ENCODE measurements at places on chromosomes 13 and 19.

- DNase-seq: no peak
These were observed 836.4 kb upstream of the GPC6 start for GRCh38 chr13:92390217-92390616.

DNA sequence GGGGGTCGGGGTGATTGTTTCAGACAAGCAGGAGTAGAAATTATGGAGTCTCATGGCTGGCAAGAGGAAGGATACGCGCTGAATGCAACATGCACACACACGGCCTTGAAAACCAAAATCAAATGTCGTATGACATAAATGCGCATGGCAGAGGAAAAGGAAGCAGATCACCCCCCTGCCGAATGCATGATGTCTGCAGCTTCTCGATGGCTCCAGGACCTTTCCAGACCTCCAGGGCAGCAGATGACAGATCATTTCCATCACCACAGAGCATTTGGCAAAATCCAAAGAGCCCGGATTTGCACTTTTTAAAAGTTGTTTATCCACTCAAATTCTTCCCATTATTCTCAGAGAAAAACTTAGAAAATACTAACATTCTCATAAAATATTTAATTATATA is 211.7 kb downstream of the NHLRC3 start:
- no peak for DNase-seq

DNA sequence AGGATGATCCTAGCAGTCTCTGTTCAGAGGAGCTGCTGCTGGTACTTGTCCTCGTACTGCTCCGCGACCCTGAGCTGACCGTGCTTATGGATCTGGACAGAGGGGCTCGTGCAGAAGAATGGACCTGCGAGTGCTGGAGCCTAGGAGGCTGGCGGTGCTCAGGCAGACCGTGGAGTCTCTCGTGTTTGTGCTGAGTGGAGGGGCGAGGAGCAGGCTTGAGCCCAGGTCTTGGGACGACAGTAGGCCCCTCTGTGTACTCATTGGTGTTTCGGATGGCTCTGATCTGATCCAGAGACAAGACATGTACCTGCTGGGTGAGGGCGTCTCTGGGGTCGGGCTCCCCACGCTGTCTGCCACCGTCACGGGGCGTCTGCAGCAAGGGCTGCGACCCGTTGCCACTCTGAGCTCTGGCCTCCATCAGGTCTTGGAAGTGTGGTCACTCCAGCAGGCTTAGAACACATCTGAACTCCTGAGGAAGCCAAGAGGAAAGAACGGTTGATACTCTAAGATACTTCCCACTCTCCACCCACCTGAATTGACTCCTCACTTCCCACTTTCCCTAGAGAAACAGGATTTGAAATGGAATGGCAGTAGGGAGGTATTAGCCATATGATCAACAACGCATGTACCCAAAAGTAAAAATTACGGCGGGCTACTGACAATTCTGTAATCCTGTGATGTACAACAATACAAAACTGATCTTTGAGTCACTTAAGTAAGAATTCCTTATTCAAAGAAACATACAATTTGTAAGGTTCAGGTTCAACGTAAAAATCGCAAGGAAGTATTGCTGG is 3.4 kb downstream of the SPRY2 start:
- DNase-seq: no peak

- no peak for DNase-seq
These were observed 1.8 kb downstream of the FXYD1 start for GRCh38 chr19:35140207-35140961.

DNA sequence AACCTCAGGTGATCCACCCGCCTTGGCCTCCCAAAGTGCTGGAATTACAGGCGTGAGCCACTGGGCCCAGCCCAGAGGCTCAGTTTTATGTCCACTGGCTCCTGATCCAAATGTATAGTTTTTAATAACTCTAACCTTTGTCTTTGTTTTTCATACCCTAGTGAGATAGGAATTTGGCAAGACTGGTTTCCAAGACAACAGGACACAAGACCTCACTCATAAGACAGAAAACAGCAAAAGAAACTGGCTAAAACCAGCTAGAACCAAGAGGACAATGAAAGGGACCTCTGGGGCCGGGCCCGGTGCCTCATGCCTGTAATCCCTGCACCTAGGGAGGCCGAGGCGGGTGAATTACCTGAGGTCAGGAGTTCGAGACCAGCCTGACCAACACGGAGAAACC is 27.6 kb downstream of the CPT1C start:
- no peak for DNase-seq

DNA sequence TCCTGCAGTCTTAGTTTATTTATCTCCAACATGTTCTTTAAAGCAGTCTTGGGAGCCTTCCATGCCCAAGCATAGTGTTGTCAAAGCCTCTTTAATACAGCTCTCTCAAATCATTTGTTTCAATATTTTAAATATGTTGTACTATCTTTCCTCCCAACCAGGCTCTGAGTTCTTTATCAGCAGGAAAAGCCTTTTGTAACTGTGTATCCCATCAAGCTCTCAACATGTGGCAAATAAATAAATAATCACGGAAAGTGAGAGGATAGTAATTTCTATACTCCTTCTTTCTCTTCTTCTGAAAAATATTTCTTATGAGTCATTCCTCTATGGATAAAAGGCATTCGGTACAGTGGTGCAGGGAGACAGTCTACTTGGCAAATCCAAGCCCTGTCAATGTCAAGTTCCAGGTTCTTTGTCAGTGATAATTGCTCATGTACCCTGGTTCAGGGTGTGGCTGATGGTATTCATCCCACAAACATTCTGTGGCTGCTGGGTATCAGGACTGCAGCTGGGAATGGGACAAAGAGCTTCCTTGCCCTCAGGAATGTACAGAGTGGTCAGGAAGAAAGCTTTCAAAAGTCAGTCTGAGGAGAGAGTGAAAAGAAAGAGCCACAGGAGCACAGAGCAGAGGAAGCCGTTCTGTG is 384.3 kb downstream of the EFNB2 start:
- no peak for DNase-seq

GRCh38 chr19:46759817-46760333 is 13.6 kb upstream of the STRN4 start:
- DNase-seq: no peak

- DNase-seq: no peak
These were observed 349.2 kb upstream of the ARGLU1 start for GRCh38 chr13:106917024-106917571.

GRCh38 chr19:19661675-19662251 is 1.7 kb downstream of the ATP13A1 start:
- DNase-seq: no peak

GRCh38 chr19:35083691-35084508 is 31.7 kb upstream of the FXYD3 start:
- DNase-seq: no peak

DNA sequence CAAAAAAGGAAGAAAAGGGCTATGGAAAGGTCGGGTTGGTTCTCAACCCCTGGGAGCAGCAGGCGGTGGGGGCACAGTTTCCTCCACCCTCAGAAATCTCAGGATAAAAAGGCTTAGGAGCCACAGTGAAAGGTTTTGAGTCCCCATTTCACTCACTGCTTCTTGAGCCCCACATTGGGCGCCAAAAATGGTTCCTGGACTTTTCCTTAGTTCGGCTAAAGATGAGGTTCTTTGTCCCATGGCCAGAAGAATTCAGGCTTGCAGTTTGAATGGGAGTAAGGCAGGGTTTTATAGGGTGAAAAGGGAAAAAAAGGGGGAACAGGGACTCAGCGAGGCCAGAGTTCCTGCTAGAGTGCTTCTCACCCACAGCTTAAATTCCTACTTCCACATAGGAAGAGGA is 179.5 kb downstream of the GGACT start:
- DNase-seq: no peak

DNA sequence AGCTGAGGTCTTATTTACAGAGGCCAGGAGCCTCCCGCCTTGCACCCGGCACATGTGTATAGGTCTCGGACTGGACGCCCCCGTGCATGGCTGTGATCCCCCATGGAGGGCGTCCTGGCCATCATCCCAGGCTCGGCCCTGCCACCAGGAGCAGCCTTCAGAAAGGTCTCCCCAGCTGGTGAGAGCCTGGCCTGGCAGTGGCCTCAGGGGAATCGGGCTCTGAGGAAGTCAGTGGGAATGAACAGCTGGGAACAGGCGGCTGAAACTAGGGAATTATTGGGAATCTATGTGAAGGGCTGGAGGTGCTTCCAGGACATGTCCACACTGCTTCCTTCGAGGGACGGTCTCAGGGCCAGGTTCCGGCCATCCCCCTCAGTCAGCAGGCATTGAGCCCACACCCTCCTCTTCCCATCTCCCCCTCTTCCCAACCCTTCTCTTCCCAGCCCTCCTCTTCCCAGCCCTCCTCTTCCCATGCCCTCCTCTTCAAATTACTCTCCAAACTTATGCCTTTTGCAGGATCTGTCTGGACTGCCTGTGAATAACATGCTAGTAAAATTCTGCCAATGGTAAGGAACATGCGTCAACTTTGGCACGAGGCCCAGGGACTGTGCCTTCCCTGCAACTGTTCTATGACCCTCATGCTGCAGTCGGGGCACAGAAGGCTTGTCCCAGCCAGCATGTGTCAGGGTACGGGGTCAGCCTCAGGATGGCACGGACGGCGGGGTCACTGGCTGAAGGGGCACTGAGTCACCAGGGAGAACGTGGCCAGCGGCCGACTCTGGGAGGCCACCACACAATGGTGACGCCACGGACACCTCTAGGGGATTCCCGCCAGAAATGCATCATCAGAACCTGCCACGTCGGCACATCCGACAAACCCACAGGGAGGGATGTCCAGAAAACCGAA is 24.2 kb upstream of the C13orf46 start:
- no peak for DNase-seq

DNA sequence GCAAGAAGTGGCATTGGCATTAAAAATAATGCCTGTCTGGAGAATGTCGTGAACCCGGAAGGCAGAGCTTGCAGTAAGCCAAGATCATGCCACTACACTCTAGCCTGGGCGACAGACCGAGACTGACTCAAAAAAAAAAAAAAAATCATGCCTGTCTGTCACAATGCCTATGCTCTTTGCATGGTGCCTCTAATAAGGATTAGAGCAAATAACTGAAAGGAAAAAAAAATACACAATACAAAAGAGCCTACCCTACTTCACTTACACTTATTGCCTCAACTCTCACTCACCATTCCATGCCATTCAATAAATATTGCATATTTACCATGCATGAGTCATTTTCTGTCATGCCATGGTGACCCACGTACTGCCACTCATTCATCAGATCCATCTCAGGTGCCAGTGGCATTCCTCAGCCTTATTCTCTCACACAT is 49.1 kb downstream of the TBC1D4 start:
- DNase-seq: no peak

DNA sequence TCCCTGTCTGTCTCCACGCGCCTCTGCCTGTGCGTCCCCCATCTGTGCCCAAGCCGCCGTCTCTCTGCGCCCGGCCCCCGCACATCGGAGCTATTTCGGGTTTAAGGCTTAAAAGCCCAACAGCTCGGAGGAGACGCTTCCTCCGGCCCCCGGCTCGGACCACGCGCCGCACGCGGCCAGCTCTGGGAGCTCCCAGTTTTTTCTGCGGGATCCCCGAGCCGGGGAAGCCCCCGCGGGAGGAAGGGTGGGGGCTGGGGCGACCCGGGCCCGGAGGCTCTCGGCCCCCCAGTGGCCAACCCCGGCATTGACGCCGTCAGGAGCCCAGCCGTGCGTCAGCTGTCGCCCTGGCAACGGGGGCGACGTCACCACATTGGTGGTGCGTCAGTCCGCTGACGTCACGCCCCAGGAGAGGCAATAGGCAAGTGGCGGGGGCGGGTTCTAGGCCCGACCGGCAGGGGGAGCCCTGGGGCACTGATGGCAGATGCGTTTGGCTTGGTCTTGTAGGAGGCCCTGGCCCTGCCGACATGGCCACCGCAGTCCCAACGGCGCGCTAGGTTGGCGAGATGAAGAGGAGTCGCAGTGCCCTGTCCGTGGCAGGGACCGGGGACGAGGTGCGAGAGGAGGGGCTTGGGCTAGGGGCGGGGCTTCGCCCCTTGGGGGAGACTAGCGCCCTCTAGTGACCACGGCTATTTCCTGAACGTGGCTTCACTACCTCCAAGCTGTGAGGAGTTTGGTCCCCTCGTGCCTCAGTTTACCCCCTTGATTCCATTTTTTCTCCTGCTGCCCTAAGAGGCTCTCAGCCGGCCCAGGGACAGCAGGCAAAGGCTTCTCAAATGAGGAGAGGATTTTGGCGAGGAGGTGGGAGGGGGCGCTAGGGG is 3.7 kb upstream of the PDE4A start:
- peak; percentile 87 for DNase-seq

- DNase-seq: no peak
These were observed 261.3 kb downstream of the DACH1 start for GRCh38 chr13:71605744-71606143.

DNA sequence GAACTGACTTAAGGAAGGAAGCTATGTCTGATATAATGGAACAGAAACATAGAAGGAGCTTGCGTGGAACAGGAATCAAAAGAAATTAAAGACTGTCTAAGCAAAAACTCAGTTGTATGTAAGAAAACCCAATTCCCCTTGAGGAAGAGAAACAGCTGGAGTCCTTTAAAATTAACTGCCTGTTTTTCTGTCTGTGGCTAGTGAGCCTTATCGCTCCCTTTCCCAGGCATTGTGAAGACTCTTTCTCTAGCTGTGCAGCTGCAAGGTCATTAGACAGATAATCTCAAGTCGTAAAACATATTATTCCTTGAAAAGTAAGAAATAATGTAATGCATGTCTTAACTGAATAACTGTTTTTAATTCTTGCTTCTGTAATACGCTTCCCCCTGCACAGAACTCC is 39.7 kb upstream of the IGSF23 start:
- DNase-seq: no peak

DNA sequence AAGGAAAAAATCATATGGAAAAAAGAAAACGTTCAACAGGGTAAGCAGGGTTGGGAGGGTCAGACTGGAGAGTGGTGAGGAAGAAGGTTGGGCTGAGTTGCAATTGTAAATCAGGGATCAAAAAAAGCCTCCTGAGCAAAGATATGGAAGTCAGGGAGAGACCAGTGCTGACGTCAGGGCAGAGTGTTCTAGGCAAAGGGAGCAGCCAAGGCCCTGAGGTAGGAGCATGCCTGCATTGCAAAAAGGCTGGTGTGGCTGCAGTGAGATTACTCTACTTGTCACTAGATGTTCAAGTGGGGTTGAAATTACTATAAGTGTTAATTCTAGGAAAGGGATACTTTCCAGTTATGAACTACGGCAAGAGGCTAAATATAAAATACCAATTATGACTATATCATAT is 562.0 kb downstream of the MYO16 start:
- DNase-seq: no peak

GRCh38 chr13:106373304-106373988 is 162.0 kb downstream of the EFNB2 start:
- no peak for DNase-seq

- no peak for DNase-seq
These were observed 232.9 kb downstream of the LHFPL6 start for GRCh38 chr13:39370048-39370447.

DNA sequence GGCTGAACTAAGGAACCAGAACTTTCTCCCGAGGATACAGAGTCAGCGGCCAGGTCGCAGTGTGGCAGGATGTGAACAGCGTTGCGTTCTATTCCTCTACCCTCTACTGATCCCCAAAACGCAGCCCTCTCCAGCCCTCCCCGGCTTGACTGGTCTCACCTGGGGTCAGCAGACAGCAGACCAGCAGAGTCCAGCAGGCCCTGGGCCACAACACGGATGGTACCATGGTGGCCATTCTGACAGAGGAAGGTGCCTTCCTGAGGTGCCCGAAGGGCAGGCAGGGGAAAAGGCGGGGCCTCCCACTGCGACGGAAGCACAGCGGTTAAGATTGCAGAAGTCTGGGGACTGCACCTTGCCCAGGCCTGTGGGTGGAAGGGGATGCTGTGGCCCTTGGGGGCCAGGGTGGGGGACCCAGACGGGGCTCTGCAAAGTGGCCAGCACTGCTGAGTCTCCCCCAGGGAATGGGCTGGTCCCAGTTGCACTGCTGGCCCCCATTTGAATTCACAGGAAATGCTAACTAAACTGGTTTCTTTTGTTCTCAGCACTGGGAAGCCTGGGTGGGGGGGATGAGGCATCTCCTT is at the start of gene ICAM3:
Gene ICAM3 (minus strand): TSS at position 245 of the 581 bp plus-strand sequence. CDS start 10 bp downstream, at position 235.
- DNase-seq: peak; percentile 41

GRCh38 chr19:46981286-46981945 is 38.2 kb upstream of the NPAS1 start:
- no peak for DNase-seq
